ENCODE measurements at places on chromosomes 7 and 10. TPM values are rescaled to one million over a fixed set of nuclear protein-coding genes. Genes with fewer than 3 reads are reported as not detected.

DNA sequence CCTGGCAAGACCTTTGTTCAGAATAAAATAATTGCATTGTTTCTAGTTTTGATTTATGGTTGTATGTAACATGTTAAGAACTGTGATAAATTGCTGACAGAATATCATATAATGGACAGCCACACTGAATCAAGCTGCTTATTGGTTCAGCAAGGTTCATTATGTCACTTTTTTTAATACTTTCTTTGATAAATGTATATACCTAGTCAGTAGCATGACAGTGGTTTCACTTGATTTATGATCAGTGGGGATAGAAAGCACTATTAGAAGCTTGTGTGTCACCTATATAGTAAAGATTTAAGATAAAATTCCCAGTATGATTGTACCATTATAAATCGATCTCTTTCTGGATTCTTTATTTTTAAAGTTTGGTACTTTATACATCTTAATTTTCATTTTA is 4.5 kb downstream of the BUB3 start:
- H3K27ac ChIP-seq = no peak overlapping the region
- peaks cover 35% of the 10 kb centered on the region for H3K36me3 ChIP-seq
- H3K4me1 ChIP-seq = peaks cover 16% of the 10 kb centered on the region
- DNase-seq = no peak
- no peak overlapping the region for H3K4me3 ChIP-seq

Gene PCDH15
- total RNA-seq = 24.0 TPM

Gene RNF32
- total RNA-seq = 1.5 TPM

Gene TEX47
- not detected for total RNA-seq

DNA sequence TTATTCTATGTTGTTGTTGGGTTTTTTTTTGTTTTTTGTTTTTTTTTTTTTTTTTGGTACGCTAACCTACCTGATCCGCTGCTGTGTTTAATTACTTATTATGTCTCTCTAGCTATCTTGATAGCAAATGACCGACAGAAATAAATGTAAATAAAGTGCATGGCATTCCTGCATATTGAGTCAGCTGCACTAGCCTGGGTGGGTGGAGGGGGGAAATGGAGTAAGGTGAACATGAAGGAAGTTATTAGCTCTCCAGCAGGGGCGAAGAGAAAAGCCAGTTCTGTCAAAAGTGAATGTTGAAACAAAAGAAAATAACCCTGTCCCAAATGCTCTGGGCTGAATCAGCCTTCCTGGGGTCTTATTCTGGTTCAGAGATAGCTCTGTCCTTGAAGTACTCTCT is 210.7 kb upstream of the MDFIC start:
- no peaks in the 10 kb centered on the region for H3K27me3 ChIP-seq
- no peaks in the 10 kb centered on the region for H3K36me3 ChIP-seq
- H3K4me1 ChIP-seq = peaks cover 8% of the 10 kb centered on the region
- no peak overlapping the region for H3K4me3 ChIP-seq
- no peak overlapping the region for H3K27ac ChIP-seq
- DNase-seq = no peak

Gene NPFFR1
- 0.14 TPM for total RNA-seq

DNA sequence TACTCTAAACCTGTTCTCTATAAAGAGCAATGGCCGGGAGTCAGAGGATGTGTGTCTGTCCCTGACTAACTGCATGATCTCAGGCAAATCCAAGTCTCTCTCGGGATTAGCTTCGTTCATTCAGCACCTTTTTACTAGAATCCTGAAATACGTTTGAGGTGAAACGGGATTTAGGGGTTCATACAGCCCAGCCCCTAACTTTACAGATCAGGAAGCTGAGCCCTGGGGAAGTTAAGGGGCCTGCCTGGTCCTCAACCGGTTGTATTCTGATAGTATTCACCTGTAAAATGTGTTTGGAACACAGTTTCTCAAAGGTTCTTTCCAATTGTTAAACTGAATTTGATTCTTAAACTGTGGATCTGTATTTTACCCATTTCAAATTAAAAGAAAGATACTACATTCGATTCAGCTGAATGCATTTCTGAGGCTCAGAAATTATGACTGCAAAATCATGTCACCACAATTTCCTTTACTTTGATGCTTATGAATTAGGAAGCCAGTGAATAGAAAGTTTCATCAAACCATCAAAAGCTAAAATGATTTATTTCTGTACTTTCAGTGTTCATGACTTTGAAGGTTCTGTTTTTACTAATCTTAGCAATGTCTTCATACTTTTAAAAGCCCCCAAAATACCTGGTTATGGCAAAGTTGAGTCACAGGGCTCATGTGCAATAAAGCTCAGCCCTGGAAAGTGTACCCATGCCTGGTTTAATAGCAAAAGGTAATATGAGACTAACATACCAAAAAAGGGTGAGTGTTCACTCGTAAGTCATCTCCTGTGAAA is 28.9 kb upstream of the EZH2 start:
- H3K36me3 ChIP-seq = no peaks in the 10 kb centered on the region
- no peak overlapping the region for H3K27ac ChIP-seq
- peaks cover 26% of the 10 kb centered on the region for H3K27me3 ChIP-seq
- no peak for DNase-seq
- peaks cover 17% of the 10 kb centered on the region for H3K4me1 ChIP-seq

- peak overlapping the region; percentile 93 for H3K27ac ChIP-seq
- H3K27me3 ChIP-seq = no peaks in the 10 kb centered on the region
- peaks cover 51% of the 10 kb centered on the region for H3K4me1 ChIP-seq
- no peak for DNase-seq
Observed at GRCh38 chr10:30182191-30183054, 123.0 kb upstream of the JCAD start.

Gene GPR15LG
- total RNA-seq = not detected

- H3K36me3 ChIP-seq = no peaks in the 10 kb centered on the region
- H3K4me3 ChIP-seq = no peak overlapping the region
- no peaks in the 10 kb centered on the region for H3K27me3 ChIP-seq
- H3K4me1 ChIP-seq = peaks cover 30% of the 10 kb centered on the region
Observed at GRCh38 chr10:119243488-119243887, 36.1 kb downstream of the GRK5 start.

DNA sequence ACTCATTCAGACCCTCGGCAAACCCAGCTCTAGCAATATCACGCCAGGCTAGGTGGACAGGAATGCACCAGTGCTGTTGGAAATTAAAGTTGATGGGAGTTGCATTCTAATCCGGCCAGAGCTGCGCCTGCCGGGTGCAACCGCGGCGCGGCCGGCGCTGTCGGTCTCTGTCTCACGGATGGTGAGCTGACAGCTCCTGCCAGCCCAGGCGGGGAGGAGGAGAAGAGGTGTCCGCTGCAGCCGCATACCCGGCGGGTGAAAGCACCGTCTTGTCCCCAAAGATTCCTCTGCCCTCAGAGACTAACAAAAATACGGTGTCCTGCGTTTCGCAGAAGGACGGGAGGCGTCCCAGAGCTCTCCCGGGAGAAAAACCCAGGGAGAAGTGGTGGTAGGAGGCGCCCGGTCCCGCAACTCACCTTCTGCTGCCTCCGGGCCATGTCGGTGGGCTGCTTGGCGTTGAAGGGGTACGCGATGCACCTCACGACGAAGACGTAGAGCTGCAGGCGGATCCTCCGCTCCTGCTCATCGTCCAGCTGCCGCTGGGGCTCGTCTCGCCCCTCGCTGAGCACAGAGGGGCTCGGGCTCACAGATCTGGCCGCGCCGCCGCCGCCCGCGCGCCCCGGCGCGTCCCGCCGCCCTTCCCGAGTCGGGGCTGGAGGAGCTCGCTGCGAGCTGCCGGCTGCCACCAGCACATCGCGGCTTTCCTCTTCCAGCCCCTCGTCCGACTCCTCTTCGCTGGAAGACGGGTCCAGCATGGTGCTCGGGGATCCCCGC is 490 bp downstream of the CADPS2 start:
- H3K4me1 ChIP-seq = peaks cover 25% of the 10 kb centered on the region
- no peaks in the 10 kb centered on the region for H3K36me3 ChIP-seq
- DNase-seq = peak; percentile 69
- peaks cover 41% of the 10 kb centered on the region for H3K27me3 ChIP-seq

- H3K27ac ChIP-seq = no peak overlapping the region
- peaks cover 27% of the 10 kb centered on the region for H3K27me3 ChIP-seq
- H3K36me3 ChIP-seq = peaks cover 3% of the 10 kb centered on the region
- no peaks in the 10 kb centered on the region for H3K4me1 ChIP-seq
- no peak for DNase-seq
Observed at GRCh38 chr10:132194726-132195125, 8.0 kb downstream of the DPYSL4 start.

DNA sequence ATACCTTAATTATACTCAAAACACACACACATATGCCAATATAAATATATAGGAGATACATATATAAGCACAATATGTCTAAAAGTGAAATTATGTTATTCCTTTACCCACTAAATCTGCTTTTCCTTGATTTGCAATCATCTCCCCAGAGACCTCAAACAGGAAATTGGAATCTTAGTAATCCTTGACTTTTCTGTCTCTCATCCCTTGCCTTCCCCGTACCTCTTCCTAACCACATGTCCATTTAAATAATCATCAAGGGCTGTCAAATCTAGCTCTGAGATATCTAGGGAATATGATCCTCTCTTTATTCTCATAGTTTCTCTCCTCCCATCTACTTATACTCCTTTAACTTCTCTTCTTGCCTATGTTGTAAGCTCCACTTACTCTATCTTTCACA is 336.6 kb downstream of the HGF start:
- peaks cover 22% of the 10 kb centered on the region for H3K4me1 ChIP-seq
- no peak overlapping the region for H3K4me3 ChIP-seq
- DNase-seq = no peak
- H3K36me3 ChIP-seq = peaks cover 9% of the 10 kb centered on the region
- H3K27ac ChIP-seq = no peak overlapping the region

DNA sequence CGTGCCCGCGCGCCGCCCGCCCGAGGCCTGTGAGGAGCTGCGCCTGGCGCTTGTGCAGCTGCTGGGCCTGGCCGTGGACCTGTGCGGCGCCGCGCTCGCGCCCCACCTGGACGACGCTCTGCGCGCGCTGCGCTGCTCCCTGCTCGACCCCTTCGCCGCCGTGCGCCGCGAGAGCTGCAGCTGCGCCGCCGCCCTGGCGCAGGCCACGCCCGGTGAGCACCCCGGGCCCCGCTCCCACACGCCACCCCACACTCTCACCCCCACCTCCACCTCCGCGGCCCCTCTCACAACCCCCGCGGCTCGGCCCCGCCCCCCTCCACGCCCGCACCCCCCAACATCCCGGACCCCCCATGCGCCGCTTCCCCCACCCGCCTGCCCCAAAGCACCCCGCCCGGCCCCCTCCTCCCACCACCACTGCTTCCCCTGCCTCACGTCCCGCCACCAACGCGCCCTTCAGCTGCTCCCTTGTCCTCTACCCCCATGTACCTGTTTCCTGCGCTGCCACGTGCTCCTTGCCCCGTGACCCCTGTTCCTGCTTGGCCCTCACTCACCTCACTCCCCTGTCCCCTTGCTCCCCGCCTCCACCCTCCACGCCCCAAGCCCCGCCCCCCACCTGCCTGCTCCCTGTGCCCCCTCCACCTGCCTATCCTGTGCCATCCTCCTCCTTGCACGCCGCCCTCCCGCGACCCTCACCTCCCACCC is at the start of gene PRKAR1B:
Gene PRKAR1B, minus strand, starts transcription at position 178 of the 702 bp plus-strand sequence. CDS start 15,776 bp downstream, outside the sequence.
- H3K4me1 ChIP-seq = peaks cover 19% of the 10 kb centered on the region
- no peaks in the 10 kb centered on the region for H3K27me3 ChIP-seq
- H3K27ac ChIP-seq = peak within 1 kb of the TSS; percentile 76
- peaks cover 31% of the 10 kb centered on the region for H3K36me3 ChIP-seq

Data from mesothelial cell of epicardium (in vitro differentiated cells).